ENCODE measurements at places on chromosomes 2 and 18.

GRCh38 chr18:60044290-60045006, 144.7 kb downstream of the PMAIP1 start:
- no peak for DNase-seq

DNA sequence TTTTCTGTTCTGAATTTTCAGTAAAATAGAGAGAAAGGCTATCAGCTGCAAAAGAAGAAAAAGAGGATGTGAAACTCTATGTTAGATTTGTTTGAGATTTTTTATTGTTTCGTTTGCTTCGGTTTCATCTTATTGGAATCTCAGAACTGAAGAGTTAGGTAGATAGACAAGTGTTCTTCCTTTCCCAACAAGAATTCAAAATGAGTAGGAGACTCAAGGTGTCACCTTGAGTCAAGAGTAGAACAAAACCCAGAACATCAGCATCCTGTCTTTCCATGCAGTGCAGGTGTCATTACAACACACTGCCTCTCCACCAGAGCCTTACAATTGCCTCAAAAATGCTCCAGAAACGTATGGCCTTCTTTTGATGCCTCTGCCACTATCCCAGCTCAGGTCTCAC, 21.1 kb downstream of the NBAS start:
- DNase-seq: no peak

DNA sequence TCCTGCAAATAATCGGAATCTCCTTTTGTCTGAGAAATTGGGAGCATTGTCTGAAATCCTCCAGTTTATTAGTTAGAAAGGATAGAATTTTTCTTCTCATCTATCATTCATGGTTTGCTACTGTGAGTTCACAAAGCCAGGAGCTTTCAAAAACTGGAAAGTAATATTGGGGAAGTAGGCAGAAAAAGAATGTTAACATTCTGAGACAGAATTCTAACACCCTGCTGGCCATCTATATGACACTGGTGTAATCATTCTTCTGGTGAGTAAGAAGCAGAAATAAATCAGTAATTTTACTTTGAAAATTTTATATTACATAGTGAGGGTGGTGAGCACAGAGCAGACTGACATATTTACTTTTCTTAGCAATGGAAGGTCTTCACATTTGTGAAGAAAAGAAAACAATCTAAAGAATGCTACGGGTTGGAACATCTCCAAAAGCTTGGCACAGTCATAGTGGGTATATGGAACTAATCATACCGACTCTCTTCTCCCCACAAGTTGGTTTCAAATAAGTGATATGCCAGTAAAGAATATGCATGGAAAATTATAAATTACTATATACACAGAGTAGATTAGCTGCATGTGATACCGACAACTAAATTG, 344.9 kb downstream of the LPIN1 start:
- no peak for DNase-seq

- DNase-seq: no peak
Measured at GRCh38 chr2:175804122-175804521, 197.9 kb downstream of the LNPK start.

GRCh38 chr18:46173393-46174341, 69.5 kb downstream of the HAUS1 start:
- peak; percentile 77 for DNase-seq

DNA sequence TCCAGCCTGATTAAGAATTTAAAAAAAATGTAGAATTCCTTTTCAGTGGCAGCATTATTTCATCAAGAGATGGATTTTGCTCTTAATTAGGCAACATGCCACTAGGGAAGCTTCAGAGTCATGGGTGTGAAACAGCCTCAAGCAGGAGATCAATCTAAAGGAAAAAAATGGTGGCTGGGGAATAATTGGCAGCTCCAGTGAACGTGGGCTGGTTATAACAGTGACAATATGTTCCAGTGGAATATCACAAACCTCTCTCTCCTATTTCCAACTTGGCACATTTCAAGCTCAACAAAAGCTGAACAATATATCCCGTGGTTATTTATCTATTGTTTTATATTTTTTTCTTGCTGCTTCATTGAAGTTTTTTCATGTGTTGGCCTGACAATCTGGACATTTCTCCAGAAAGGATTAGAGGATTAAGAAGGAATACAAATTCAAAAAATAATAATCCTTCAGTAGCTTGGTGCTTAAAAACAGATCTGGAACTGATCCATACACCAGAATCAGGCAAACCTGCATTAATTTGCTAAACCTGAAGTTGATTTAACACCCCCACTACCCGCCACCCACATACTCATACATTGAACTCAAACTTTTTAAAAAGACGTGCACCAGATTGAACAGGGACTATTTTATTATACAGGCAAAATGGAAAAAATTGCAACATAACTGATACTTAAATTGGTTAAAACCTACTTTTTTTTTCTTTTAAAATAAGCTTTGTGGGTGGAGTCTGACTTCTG, 255.9 kb upstream of the SPRED2 start:
- DNase-seq: no peak

- DNase-seq: no peak
Measured at GRCh38 chr2:231655894-231656293, 52.4 kb upstream of the PTMA start.

DNA sequence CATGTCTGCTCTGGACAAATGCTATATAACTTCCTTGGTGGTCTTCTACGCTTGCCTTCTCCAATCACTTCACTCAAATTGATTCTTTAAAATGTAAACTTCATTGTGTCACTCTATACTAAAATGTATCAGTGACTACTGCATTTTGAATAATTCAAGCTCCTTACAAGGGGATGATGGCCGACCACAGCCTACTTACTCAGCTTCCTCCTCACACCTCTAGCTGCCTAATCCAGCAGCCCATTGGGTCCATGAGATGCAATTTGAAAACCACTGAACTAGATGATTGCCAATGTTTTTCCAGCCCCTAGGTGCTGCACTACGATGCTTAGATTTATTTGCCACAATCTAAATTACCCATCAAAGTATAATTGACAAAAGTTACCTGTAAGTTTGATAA, 120.7 kb downstream of the CTAGE1 start:
- DNase-seq: no peak

- DNase-seq: no peak
Measured at GRCh38 chr2:118845522-118846441, 1.7 kb downstream of the EN1 start.

GRCh38 chr18:71371951-71372605, 1083.2 kb downstream of the SOCS6 start:
- DNase-seq: no peak

GRCh38 chr18:56028514-56028913, 440.5 kb upstream of the TCF4 start:
- no peak for DNase-seq

- DNase-seq: no peak
Measured at GRCh38 chr18:40197711-40198110, 1757.3 kb upstream of the PIK3C3 start.

- DNase-seq: no peak
Measured at GRCh38 chr2:191499874-191500565, 177.9 kb upstream of the NABP1 start.

GRCh38 chr2:138512672-138513071, 11.1 kb downstream of the SPOPL start:
- DNase-seq: no peak

GRCh38 chr2:152355409-152355831, 20.4 kb downstream of the FMNL2 start:
- DNase-seq: no peak

DNA sequence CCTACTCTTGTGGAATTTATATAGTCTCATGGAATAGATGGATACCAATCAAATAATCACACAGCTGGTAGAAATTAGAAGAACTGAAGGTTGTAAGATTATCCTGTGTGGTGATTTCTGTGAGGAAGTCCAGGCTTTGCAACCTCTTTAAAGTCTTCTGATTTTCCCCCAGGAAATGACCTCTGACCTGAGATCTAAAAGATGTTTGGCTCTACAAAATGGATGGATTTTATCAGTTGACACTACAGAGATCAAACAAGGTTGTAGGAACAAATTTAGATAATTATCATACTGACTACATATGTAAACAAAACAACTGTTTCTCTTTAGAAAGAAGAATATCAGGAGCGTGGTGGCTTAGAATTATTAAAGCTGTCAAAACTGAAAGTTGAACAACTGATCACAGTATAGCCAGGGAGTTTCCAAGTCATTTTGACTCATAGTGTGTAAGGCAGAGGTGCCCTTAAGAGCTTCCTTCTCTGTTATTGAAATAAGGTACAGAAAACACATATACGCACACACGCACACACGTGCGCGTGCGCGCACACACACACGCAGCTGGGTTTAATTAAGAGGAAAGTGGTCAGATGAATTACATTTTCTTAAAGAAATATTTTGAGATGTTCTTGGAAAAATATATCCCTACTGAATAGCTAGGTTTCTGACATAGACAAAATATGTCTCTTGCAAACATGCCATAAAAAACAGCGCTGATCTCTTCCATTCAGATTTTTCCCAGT, 35.5 kb upstream of the PELI1 start:
- DNase-seq: no peak

DNA sequence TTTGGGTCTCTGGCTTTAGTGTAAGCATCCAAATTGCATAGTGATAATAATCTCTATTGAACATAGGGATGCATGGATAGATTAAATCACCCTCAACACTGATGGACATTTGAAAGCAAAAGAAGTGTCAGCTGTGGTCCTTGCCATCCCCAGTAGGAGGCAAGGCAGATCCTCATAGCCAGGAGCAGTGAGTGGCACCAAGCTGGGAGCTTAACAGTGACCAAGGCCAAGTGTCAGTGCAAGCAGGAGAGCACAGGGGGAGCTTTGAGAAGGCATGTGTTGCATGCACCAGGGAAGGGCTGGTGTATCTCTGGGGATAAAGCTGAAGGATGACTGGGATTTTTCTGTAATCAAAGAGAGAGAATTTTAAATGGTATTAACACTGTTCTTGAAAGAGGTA, 14.7 kb downstream of the SLC14A1 start:
- DNase-seq: no peak

DNA sequence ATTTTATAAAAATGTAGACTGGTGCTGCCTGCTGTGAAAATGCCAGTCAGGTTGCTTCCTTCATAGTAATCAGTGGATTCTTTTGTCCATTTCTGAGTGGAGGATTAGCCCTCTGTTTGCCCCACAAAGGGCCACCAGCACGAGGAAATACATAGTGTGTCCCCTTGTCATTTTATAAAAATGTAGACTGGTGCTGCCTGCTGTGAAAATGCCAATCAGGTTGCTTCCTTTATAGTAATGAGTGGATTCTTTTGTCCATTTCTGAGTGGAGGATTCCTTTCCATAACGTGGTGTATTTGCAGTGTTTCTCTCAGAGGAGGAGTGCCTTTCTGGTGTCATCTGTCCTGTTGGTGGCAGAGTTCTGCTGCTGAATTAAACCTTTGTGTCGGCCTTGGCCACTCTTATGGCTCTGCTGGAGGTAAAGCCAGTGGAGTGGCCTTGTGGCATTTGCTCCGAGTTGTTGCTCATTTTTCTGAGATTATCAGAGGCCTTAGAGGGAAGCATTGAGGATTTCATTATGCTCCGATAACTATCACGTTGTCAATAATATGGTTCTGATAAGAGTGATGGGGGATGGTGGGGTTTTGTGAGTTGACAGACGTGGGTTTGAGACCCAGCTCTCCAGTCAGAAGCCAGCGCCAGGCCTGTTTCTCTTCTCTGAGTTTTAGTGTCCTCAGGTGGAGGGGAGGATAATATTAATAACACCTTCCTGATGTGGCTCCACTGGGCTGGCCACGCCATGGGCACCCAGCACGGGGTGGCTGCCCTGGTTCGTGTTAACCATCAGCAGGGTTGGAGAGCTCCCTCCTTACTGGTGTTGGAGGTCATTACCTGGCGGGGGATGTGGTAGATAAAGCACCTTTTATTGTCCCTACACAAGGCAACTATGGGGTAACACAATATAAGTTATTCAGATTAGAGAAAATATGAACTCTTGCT, 96.6 kb downstream of the NEDD4L start:
- DNase-seq: no peak

DNA sequence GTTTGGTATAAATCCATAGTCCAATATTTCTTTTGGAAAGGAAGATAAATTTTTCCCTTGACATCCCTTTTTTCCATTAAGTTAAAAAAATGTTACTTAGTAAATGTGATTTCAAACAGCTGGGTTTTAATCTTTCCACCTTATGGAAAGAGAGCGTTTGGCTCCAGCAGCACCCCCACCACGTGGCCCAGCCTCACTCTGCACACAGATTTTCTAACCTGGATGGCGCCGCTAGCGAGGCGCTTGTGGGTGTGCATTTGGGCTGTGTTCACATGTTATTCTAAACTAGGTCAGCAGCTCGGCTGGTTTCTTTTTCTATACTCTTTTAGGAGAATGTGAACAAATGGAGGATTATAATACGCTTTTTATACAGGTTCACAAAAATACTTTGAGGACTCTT, 218.0 kb downstream of the LDLRAD4 start:
- DNase-seq: no peak

GRCh38 chr2:112680666-112681101, 34.9 kb downstream of the SLC20A1 start:
- no peak for DNase-seq

DNA sequence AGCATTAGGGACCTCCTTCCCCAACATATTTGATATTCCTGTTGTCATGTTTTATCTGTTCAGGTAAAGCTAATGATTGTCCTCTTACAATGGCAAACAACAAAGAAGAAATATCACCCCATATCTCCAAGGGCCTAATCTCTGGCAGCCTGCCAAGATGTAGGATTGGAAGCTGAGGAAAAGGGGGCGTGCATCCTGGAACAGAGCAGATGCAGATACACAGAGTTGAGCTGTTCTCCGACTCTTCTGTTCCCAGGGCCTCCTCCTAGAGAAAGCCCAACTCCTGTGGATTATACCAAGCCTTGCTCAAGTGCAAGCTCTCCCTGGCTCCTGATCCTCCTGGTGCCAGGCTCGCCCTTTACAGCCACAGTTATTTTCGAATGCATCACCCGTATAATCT, 35.2 kb upstream of the CD207 start:
- no peak for DNase-seq

DNA sequence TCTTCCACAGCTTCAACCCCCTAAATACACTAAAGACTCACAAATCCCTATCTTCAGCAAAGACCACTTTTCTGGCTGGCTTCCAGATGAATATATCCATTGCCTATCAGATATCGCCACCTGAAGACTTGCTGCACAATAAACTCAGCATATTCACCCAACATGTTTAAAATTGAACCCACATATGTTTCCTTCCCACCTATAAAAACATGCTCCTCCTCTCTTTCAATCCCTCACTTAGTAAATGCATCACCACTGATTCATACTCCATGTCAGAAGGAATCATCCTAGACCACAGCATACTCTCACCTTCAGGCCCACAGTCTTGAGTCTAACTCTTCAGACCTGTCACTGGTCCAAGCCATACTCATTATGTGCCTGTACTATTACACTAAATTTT, 5.3 kb downstream of the SPC25 start:
- DNase-seq: peak; percentile 8

GRCh38 chr2:74857215-74857614, 23.3 kb downstream of the HK2 start:
- no peak for DNase-seq

DNA sequence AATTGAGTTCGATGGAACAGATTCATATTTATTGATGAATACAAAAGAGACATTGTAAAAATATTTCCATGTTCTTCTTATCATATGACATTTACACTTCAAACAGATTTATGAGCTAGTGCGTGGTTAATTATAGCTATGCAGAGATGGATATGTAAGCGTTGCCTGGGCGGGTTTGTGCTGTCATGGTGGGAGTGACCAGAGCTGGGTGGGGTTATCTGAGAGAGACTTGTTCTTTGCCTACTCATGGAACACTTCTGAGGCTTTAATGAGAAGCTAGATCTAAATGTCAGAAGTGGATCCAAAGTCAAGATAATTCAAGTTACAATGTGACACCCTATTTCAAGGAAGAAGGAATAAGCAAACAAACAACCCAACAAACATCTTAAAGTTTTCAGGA, 162.3 kb upstream of the ZEB2 start:
- no peak for DNase-seq

All from CMK (cell line).